SK-N-SH treated with all-trans-retinoic acid at 6 μM for 48 hours (cell line): ENCODE measurements at places on chromosomes 4 and X.
A peak's percentile ranks its signal among the peaks of the same experiment; 100 is the strongest.

DNA sequence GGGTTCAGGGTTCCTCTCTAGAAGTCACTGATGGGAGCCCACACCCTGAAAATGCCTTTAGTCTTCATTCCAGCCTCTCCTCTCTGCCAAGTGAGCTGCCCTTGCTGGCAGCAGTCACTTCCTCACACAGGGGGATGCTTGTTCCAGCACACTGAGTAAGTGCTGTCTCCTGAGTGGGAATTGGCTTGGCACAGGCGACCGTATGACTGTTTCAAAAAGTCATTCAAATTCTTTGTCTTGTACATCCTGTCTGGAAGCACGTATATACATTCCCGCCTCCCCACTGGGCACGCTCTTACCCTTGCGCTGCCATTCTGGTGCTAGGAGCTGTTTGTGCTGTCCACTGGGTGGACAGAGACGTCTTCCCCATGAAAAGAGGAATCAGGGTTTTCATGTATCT lies 40.2 kb upstream of the CD99 start:
- ATAC-seq = no peak

- ATAC-seq = no peak
Measured at GRCh38 chr4:16021804-16022560, 59.0 kb upstream of the FGFBP2 start.

DNA sequence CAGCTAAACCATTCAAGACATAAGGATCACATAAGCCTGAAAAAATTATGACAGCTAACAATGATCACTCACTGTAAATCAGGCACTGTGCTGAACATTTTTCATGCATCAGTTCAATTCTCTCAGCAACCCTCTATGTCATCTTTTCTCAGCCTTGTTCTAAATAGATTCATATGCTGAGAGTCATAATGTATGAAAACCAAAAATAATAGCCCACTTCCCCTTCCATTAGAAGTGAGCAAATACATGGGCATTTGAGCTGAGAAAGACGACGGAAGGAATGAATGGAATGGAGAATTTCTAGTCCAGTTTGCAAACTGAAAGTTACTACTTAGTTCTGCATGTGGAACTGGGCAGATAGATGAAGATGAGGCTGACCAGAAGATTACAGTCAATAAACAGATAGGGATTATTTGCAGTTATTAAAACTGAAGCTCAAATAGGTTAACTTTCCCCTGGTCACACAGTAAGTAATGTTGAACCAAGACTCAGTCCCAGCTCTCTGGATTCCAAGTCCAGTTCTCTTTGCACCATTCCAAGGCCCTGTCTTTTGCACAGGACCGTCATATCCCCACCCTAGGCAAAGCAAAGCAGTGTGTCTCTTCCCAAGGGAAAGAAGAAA lies 1.6 kb upstream of the SH3RF1 start:
- peak; percentile 53 for ATAC-seq

DNA sequence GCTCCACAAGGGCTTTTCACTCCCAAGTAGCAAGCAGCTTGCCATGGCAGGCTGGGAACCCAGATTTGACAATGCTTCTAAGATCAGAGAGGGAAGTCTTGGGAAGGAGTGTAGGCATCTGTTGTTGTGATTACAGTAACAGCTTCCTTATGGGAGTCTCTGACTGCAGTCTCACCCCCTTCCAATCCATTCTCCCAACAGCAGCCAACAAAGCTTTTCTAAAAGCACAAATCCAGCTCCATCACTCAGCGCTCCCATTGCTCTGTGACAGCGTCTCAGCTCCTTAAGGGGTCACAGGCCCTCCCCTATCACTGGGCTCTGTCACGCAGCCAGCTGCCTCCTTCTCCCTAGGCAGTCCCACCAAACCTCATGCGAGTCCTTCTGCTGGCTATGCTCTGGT lies 7.1 kb downstream of the IGFBP7 start:
- no peak for ATAC-seq

GRCh38 chrX:151929126-151929525 lies 16.4 kb downstream of the MAGEA4 start:
- ATAC-seq = no peak

DNA sequence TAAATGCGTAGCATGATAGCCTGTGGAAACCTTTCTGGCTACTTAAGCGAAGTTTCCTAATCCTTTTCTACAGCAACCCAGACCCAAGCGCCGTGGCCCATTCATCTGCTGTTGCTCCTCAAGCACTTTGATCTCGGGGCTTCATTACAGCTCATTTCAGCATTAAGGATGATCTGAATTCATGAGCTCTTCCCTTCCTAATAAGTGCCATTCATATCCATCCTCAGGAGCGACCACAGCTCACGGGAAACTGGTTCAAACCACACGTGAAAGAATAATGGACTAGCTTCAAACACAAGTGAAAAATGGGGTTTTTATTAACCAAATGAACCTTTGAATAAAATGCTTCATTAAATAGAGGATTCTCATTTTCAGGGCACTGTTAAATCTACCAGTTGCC lies 202.6 kb upstream of the LEF1 start:
- ATAC-seq = no peak

DNA sequence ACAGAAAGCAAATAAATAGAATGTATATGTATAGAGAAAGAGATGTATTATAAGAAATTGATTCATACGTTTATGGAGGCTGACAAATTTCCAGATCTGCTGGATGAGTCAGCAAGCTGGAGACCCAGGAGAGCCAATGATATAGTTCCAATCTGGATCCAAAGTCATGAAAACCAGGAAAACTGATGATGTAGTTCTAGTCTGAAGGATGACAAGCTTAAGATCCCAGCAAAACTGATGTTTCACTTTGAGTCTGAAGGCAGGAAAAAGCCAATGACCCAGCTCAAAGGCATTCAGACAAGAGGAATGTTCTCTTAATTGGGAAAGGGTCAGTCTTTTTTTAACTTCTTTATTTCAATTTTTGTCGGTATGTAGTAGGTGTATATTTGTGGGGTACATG lies 102.6 kb downstream of the LHFPL1 start:
- no peak for ATAC-seq

DNA sequence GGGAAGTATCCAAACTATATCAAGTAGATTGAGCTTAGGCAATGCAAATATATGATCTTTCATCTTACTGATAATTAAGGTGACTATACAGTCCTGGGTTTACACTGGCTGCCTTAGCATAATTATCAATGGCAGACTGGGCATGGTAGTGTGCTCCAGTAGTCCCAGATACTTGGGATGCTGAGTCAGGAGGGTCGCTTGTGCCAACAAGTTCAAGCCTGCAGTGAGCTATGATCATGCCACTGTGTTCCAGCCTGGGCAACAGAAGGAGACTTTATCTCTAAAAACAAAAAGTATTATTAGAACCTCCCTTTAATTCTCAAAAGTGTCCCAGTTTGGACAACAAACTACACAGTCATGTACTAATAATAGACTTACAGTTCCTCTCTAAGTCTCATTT lies 99.4 kb upstream of the RASGEF1B start:
- no peak for ATAC-seq

GRCh38 chr4:184722798-184723197 lies 11.1 kb downstream of the CENPU start:
- no peak for ATAC-seq

GRCh38 chrX:94576367-94577004 lies 902.5 kb downstream of the FAM133A start:
- ATAC-seq = no peak

DNA sequence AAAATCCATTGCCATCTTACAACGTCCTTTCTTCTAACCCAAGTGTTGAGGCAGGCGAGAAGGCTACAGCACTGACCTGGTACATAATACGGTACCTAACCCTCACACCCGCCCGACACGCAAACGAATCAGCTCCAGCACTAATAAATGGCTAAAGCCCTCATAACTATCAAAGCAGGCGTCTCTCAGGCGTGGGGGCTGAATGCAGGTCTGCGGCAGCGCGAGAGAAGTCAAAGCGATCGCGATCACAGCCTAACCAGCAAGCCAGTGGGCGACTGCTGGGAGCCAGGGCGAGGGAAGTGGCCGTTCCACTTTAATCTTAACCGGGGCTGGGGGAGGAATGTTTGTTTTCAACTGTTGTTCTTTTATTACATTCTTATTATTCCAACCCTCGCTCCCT lies 1.5 kb downstream of the CDX4 start:
- no peak for ATAC-seq

- ATAC-seq = no peak
Measured at GRCh38 chr4:109408711-109409110, 24.9 kb upstream of the SEC24B start.

GRCh38 chr4:187608001-187608421 lies 387.6 kb upstream of the ZFP42 start:
- peak; percentile 60 for ATAC-seq

DNA sequence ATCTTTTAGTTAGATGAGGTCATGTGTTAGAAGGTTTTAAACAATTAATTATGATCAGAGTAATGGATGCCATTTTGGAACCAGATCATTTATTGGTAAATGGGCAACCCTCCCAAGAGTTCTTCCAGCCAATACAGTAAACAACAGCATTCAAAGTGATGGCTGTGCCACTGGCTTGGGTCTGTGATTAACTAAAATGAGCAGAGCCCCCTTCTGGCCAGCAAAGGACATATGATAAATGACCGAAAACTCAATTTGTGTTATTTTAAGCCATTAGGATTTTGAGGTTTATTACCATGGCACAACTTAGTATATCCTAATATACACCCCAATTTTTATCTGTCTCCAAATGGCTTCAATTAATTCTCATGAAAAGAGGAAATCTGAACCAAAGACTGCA lies 90.8 kb upstream of the NPFFR2 start:
- peak; percentile 63 for ATAC-seq

- no peak for ATAC-seq
Measured at GRCh38 chrX:12930150-12930549, 23.7 kb downstream of the TLR8 start.

DNA sequence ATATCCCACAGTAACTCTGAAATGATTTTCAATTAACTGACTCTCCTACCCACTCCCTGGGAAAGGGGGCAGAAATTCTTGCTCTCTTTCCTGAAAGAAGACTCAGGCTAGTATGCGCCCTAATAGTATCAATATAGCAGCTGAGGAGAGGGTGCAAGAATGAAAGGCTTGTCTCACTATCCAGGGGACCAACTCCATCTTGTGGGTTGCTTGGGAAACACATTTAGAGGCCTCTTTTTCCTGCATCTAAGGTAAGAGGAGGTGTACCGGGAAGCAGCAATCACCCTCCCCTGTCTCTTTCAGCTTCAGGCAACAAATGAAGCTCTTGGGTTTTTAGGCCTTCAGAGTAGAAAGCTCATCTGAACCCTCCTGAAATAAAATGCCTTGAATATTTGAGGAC lies 11.3 kb downstream of the TMEM255A start:
- ATAC-seq = no peak

- ATAC-seq = peak; percentile 70; the same call in 2 of the 3 replicates
Measured at GRCh38 chrX:26918631-26919030, 544.5 kb downstream of the PPP4R3C start.

- peak; percentile 99 for ATAC-seq
Measured at GRCh38 chrX:109826954-109827708, 94.1 kb upstream of the ACSL4 start.

GRCh38 chr4:38728631-38729141 lies 54.1 kb downstream of the TLR10 start:
- no peak for ATAC-seq

DNA sequence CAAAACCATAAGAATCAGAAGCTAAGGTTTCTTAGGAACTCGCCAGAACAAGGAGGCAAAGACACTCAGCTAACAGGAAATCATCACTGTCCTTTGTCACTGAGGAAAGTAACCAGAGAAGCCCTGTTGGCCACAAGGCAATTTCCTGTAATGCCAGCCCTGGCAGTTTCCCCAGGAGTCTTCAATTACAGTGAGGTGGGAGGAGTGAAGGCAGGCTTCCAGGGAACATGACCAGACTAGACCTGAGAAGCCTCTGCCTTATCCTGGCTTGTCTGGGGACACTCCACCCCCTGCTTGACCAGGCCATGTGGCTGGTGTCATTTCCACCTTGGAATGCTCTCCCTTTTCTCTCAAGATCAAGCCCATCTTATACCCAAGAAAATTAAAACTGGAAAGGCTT lies 125.3 kb downstream of the COL4A6 start:
- peak; percentile 67 for ATAC-seq

- no peak for ATAC-seq
Measured at GRCh38 chr4:87306056-87306455, 16.6 kb downstream of the HSD17B13 start.

GRCh38 chr4:165635381-165635780 lies 237.7 kb upstream of the TLL1 start:
- ATAC-seq = no peak

- no peak for ATAC-seq
Measured at GRCh38 chrX:13334491-13334890, 14.6 kb upstream of the ATXN3L start.

DNA sequence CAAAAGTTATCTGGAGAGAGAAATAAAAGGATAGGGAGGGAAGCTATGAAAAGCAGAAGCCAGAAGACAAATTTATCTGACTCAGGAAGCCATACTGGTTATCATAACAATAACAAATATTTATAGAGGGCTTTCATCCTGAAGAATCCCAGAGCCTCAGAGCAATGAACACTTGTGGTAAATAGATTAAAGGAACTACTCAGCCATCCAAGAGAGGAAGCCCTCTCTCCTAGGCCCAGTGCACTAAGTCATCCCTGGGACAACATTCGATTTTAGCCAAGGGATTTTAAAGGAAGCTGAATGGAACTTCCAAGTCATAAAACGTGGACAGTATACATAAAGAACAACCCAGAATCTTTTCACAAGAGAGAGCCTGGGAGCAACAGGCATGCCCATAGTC lies 76.9 kb downstream of the COL4A6 start:
- ATAC-seq = no peak

DNA sequence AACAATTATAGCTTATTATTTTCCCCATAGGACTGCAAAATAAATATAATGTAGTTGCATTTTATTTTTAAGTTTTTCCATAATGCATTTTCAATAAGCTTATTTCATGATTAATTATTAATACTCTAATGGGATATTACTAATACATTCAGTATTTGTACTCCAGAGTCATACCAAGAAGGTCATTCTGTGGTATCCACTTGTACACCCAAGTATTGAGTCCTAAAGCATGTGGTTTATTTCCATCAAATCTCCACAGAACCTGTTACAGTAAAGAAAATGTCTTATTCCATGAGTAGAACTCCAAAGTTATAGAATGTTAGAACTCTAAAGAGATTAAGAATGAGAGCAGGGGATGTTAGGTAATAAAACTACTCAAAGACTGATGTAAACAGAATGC lies 30.6 kb downstream of the UGT2A3 start:
- ATAC-seq = no peak

- peak; percentile 8 for ATAC-seq
Measured at GRCh38 chr4:186723292-186724057, at the start of gene FAT1. TSS of gene FAT1 (minus strand) at chr4:186723856. CDS start at chr4:186709827, 14,029 bp downstream.

GRCh38 chr4:54120518-54120917 lies 20.6 kb downstream of the GSX2 start:
- ATAC-seq = no peak

GRCh38 chr4:8290701-8290970 lies 21.1 kb downstream of the HTRA3 start:
- ATAC-seq = no peak

DNA sequence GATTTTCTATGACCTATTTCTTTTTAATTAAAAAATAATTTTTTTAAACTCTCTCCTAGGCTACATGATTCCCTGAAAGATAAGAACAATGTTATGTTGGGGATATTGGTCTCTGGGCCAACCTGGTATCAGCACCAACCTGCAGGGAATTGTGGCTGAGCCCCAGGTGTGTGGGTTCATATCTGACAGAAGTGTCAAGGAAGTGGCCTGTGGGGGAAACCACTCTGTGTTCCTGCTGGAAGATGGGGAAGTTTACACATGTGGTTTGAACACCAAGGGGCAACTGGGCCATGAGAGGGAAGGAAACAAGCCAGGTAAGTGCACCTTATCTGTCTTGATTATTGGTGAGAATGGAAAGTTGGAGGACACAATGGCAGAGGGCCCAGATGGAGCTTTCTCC lies 13.5 kb downstream of the HERC3 start:
- no peak for ATAC-seq
